ENCODE measurements at places on chromosomes 13 and 19.

DNA sequence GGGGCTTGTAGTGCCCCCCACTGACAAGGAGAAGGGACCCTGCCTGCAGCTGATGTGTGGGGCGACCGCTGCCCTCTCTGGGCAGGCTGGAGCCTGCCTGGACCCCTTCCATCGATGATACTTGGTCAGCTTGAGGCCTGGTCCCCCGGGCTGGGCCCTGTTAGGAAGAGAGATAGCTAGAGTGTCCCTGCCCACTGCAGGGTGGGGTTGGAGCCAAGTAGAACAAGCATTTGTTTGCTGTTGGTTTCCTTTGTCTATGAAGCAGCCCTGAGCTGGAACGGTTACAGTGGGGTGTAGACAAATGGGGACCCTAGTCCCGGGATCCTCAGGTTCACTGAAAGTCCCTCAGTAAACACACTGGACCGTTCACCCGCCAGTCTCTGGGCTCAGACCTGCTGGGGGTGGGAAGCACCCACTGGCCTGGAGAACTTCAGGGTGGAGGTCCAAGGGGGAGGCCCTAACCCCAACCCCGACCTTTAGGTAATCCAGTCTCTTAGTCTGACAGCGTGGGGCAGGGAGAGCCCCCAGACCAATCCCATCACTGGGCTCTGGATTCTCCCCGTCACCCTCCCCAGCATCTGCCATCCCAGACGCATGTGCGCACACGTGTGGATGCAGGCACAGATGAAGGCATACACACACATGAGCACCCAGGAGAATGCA lies 204.8 kb upstream of the ZNF536 start:
- DNase-seq = no peak

- DNase-seq = no peak
Observed at GRCh38 chr13:50167224-50167947, 152.1 kb downstream of the KCNRG start.

DNA sequence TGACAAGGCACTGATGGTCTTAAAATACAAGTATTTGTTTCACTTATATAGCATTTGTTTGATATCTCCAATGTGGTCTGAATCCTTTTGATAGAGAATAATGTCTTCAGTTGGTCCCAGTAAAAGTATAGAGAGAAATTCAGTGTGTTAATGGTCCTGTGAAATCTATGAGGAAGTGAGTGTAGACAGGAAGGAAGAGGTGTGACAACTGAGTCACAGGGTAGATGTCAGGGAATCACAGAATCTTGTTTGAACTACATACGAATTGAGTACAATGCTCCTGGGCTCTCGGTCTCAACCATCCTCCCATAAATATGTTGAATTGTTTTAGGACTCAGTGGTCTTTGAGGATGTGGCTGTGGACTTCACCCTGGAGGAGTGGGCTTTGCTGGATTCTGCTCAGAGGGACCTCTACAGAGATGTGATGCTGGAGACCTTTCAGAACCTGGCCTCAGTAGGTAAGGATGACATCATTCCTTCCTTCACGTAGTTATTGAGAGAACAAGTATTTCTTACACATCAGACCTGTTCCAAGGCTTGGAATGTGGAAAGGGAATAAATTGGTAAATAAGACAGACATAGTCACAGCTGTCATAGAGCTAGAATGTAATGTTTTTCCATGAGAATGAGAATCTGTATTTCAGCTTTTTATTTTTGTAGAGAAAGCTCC lies 9.1 kb downstream of the ZNF555 start:
- DNase-seq = no peak

GRCh38 chr13:32334671-32335070 lies 19.4 kb downstream of the BRCA2 start:
- DNase-seq = no peak

- no peak for DNase-seq
Observed at GRCh38 chr19:52691215-52691610, 43.6 kb downstream of the ZNF611 start.
